AG04450 (cell line): ENCODE measurements at places on chromosomes 1 and 21. TPM values are rescaled to one million over a fixed set of nuclear protein-coding genes. Genes with fewer than 3 reads are reported as not detected.

DNA sequence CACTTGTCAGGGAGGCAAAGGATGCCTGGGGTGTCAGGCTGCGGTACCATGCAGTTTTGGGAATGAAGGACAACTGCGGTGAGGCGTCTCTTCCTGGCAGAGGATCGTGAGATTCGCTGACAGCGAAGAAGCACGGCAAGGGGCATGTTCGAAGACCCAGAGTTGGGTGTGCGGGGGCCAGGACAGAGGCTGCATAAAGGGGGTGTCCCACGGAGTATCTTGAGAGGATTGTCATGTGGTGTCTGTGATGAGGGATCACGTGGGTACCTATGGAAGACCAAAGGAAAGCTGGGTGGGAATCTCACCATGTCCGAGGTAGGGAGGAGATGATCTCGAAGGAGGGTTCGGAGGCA lies 372 bp downstream of the SLC25A44 start:
- no peak for DNase-seq

DNA sequence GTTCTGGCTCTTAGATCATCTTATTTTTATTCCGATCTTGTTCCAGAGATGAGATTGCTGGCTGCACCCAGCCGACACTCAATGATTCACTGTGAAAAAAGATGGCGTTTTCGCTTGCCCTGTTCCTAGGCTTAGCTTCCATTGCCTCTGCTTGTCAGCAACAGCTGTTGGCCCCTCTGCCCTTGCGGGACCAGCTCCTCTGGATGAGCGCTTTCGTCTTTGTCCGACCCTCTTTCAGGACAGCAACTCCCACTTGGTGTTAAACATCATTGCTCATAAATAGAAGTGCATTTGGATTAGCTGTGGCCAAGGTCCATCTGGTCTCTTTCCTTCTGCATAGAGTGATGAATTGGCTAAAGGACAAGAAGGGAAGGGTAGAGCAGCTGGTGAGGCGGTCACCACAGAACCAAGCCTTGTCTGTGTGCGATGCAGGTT lies 43.5 kb upstream of the SCCPDH start:
- no peak for DNase-seq

- DNase-seq = no peak
These were observed 45.9 kb downstream of the ADSS2 start for GRCh38 chr1:244405856-244406255.

C1QB gene
- polyA plus RNA-seq = not detected in 2 replicates

- no peak for DNase-seq
These were observed 6.3 kb upstream of the HHIPL2 start for GRCh38 chr1:222554177-222554576.

DNA sequence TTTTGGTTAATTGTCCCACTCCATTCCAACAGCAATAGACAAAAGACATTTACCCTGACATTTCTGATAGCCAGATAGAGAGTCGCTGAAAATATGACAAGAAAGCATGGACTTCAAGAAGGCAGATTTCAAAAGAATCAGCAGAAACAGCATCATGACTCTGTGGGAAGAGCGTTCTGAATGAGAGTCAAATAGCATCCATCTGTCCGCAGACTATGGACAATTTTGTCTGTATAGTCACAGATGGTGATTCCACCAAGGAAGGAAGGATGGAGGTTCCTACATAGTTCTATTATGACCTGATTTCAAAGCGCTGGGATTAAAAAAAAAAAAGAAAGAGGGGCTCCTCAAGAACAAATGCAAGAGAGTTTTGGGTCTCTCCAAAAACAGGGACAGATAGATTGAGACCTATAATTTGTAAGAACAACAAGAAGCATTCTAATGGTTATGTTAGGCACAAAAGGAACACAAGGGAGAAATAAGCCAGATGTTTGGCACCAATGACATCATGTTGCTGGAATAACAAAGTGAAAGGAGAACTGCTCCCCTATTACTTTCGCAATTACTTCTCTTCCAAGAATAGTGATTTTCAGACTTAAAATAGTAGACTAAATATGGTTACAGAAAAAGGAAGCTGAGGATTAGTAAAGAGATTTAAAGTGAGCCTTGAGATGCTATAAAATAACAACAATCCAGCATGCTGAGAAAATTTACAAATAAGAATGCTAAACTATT lies 28.5 kb downstream of the NIBAN1 start:
- no peak for DNase-seq

DNA sequence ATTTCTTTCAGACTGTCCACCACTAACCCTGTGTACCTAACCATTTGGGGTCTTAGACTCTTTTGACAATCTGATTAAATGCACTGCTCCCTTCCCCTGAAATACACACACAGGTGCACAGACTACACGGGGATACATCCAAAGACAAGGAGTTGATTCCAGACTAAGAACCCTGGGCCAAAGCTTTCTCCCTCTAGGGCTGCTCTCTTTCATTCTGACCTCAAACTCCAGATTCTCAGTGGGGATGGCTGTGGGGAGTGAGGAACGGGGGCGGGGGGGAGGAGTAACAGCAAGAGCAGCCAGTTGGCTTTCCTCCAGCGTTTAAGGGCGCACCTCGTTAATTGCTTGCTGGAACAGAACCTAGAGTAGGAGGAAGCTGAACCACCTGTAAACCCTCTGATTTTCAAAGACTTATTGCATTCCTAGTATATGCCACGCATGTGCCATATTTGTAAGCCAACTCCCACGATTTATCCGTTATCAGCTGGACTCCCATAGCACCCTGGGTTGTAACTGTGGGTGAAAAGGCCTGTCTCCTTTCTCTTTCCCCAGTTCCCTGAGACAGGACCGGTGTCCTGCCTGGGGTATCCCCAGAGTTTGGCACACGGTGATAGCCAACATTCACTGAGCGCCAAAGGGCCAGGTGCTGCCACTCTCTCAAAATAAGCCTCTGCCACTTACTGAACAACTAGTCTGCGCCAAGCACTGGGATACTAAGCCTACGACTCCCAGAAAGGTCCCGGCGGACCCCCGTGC lies 920 bp downstream of the MTHFR start:
- no peak for DNase-seq

- no peak for DNase-seq
These were observed 1322.7 kb downstream of the AMY1C start for GRCh38 chr1:105072446-105072845.

- DNase-seq = no peak
These were observed 6.1 kb upstream of the MTF1 start for GRCh38 chr1:37865348-37866120.

DNA sequence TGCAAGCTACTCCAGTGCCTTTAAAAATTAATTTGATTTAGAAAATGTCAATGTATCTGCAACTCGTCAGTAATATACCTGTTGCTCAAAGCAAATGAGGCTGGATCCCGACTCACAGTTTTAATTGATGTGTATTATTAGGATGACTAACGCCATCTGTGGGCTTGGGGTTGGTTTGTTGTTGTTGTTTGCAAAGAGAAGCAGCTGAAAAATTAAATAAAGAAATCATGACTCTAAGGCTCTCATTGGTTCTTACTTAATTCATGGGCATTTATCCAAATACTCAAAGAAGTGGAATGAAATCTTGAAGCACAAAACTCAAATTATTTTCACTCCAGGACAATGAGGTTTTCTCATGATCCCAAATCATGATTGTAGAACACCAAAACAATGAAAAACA lies 46.4 kb downstream of the SEC16B start:
- no peak for DNase-seq

LEMD1 gene
- not detected in 2 replicates for polyA plus RNA-seq

- DNase-seq = no peak
These were observed 29.8 kb downstream of the SHISAL2A start for GRCh38 chr1:52662645-52663313.

JMJD4 gene
- 13.4 and 20.1 TPM in 2 replicates for polyA plus RNA-seq

OR10J1 gene
- polyA plus RNA-seq = not detected in 2 replicates

DNA sequence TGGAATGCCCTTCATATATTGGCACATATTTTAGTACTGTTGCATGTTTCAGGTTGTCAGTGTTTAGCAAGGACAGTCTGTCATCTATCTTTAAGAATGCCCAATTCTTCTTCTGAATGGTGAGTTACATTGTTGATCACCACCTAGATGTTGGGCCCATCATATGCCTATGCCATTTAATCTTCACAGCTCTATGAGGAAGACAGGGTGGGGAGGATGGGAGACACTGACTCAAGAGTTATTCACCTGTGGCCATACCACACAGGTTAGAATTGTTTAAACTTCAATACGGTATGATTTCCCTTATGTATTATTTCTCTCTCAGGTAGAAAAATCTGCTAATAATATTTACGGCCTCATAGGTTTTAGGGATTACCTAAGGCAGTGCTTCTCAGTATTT lies 44.8 kb downstream of the MPZL1 start:
- no peak for DNase-seq

DNA sequence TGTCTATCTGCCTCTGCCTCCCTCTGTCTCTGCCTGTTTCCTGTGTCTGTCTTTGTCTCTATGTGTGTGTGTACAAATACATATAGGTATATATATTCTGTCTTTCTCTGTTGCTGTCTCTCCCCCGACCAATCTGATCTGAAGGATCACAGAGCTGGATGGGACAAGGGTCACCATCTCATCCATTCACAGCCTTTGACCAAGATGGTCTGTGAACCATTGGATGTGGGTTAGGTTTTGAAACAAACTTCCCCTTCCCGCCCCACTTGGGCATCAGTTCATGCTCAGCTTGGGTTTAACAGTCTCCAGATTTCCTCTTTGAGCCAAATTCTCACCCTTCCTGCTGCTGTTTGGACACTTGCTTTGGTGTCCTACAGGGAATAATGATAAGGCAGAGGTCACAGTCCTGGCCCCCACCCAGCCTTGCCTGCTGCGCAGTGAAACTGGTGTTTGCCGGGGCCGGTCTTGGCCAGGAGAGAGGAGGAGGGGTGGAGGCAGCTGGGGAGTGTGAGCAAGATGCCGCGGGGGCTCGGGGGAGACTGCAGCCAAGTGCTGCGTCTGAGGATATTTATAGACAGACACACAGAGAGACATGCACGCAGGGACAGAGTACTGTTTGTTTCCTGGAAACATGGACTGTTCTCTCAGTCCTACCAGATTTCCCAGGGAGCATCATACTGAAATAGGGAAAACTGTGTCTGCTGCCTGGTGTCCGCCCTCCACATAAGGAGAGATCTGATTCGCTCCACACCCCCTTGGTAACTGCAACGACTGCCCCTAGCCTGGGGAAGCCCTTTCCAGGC lies 27.0 kb upstream of the BTG2 start:
- DNase-seq = peak; percentile 59

GRCh38 chr1:180961622-180962021 lies 48.9 kb downstream of the KIAA1614 start:
- DNase-seq = no peak

GRCh38 chr1:65231718-65232330 lies 77.5 kb upstream of the DNAJC6 start:
- DNase-seq = no peak

SPRR1A gene
- polyA plus RNA-seq = not detected in 2 replicates

GRCh38 chr1:86829321-86829720 lies 84.6 kb downstream of the SELENOF start:
- no peak for DNase-seq

SLC30A10 gene
- polyA plus RNA-seq = not detected in 2 replicates

GRCh38 chr21:45573452-45574035 lies 31.3 kb upstream of the SLC19A1 start:
- DNase-seq = no peak

- no peak for DNase-seq
These were observed 2.3 kb upstream of the USP16 start for GRCh38 chr21:29022166-29022565.

FHAD1 gene
- 0.09 and 0.36 TPM in 2 replicates for polyA plus RNA-seq

FAM163A gene
- polyA plus RNA-seq = not detected in 2 replicates

DNA sequence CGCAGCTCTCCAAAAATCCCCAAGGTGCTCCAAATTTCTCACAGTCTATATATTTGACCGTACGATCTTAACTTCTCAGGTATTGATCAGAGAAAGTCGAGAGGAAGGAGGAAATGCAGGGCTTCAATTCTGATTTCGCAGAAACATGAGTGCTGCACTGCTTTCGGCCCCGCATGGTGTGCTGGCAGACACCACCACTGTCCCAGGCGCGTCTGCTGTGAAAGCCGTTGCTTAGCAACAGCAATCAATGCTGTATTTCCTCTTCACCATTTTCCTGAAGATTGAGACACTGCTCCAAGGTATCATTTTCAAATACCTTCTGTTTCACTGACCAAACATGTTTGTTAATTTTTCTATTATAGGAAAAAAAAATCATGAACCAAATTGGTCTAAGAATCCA lies 296.3 kb downstream of the SMYD3 start:
- no peak for DNase-seq

RHOU gene
- polyA plus RNA-seq = 1.4 and 1.6 TPM in 2 replicates

DNA sequence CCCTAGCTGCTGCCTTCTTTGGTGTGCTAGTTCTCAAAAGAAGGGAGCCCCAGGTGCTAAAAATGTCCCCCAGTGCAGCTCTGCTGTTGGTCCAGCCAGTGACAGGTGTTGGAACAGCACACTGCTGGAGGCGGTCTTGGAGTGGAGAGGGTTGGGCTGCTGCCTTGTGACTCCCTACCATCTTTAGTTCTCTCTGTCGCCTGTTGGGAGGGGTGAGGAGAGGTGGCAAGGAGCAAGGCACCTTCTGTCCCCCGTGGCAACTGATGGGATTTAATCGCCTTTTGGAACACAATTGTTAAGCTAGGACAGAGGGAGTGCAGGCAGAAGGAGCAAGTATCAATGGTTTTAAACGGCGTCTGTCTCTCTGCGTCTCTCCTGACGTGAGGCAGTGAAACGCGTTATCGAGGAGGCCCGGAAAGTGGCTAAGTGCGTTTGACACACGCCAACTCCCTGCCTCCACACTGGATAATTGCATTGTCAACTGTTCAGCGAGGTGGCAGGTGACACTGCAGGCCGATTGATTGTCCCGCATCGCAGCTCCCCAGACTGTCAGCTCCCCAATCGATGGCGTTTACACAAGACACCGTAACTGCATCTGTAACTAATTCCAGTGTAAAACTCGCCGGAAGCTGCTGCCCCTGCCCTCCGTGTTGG lies 34.0 kb downstream of the TMEM53 start:
- no peak for DNase-seq

DNA sequence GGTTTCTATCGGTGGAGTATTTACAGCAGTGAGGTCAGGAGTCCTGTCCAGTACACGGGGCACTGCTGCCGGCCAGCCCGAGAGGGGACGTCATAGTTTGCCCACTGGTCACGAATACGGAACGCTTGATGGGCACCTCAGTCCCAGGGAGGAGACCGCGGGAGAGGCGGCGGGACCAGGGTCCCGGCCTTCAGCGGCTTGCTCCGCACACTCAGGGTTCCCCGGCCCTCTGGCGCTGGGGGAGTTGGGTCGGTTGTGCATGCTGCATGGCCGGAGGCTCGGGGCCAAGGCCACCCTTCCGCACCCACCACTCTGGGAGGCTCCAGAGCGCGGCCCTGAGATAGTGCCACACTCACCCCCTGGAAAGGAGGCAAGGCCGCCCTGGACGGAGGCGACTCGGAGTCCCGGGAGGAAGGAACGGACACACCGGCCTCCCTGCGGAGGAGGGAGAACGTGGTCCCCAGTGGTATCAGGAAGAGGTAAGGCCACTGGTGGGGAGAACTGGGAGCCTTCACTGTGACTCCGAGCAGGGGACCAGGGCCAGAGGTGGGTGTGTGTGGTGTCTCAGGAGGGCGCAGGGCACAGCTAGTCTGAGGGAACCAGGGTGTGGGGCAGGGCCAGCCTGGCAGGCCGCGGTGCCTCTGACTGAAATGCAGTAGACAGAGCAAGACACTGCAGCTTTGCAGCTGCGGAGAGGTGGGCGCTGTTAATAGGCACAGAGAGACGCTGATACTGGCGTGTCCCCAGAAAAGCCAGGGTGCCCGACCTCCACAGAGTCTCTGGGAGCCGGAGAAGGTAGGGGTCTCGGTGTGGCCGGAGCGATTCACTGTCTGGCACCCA lies 28.6 kb upstream of the PRSS38 start:
- DNase-seq = no peak

- DNase-seq = no peak
These were observed 108.0 kb downstream of the PTPRU start for GRCh38 chr1:29344336-29344735.

GRCh38 chr1:174659823-174660222 lies 212.1 kb downstream of the GPR52 start:
- DNase-seq = no peak

- no peak for DNase-seq
These were observed 30.0 kb downstream of the LRRC3 start for GRCh38 chr21:44485254-44485793.
